ENCODE measurements at places on chromosomes 12 and 14.

DNA sequence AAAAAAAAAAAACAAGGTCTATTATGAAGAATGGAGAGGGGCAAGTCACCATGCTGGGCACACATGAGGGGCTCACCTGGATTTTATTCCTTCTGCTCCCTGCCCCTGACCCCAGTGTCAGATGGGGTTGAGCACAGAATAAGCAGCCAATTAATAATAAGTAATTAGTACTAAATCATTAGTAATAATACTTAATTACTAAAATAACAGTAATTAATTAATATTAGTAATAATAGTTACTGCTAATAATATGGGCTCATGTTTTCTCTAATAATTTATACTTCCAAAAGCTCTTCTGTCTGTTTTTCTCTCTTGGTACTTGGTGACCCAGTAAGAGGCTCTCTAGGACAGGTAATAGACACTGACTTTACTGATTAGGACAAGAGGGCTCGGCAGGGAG, 360.9 kb downstream of the VRK1 start:
- DNase-seq, result no peak

- no peak for DNase-seq
Observed at GRCh38 chr12:96194576-96194889, 358 bp downstream of the ELK3 start.

DNA sequence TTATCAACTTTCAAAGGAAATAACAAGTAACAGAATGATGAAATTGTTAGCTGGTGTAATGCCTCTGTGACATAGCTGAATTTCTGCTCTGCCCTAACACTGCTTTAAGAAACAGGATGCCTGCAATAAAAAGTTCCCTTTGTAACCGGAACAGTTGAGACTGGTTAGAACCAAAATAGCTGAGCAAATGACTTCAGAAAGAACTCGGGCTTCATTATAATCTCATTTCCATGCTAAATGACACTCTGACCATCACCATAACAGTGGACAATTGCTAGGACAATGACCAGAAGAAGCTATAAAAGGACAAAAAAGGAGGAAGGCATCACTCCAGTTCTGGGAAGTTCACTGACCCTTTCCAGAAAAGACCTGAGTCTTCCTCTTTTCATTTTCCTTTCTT, 23.5 kb upstream of the PYGL start:
- no peak for DNase-seq

- DNase-seq, result peak; percentile 39
Observed at GRCh38 chr14:24196071-24197055, 1.1 kb upstream of the TM9SF1 start.

- DNase-seq, result no peak
Observed at GRCh38 chr14:42629553-42629952, 1022.9 kb downstream of the LRFN5 start.

- no peak for DNase-seq
Observed at GRCh38 chr14:101449114-101449513, 112.2 kb upstream of the DIO3 start.

GRCh38 chr14:90696720-90697119, 119.5 kb downstream of the TTC7B start:
- peak; percentile 29 for DNase-seq

DNA sequence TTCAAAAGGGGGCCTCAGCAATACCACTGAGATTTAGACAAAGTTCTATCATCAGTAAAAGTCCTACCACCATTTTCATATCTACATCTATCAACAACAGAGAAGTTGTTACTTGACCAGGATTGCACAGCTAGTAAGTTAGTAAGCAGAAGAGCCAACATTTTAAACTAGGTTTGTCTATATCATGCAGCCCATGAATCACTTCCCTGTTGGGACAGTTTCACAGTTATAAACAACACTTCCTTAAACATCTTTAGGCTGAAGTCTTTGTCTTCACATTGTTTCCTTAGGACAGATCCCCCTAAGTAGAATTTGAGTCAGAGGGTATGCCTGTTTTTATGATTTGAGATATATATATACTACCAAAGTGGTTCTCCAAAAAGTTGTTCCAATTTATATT, 68.5 kb downstream of the DAO start:
- no peak for DNase-seq

- no peak for DNase-seq
Observed at GRCh38 chr14:54105898-54106297, 149.3 kb upstream of the BMP4 start.

DNA sequence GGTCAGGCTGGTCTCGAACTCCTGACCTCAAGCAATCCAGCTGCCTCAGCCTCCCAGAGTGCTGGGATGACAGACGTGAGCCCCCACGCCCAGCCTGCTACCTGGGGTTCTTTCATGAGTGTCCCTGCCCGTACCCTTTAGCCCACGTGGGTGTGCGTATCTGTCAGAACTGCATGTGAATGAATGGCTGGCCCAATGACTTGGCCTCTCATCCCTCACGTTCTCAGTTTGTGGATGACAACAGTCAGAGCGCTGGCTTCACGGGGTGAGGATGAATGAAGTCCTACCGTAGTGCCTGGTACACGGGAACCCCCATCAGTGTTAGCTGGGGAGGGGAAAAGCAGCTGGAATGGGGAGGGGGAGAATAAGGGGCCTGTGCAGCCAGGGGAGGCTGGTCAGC, 16.1 kb upstream of the ZDHHC22 start:
- DNase-seq, result no peak

- DNase-seq, result no peak
Observed at GRCh38 chr14:99879401-99880295, 86.4 kb downstream of the EML1 start.

DNA sequence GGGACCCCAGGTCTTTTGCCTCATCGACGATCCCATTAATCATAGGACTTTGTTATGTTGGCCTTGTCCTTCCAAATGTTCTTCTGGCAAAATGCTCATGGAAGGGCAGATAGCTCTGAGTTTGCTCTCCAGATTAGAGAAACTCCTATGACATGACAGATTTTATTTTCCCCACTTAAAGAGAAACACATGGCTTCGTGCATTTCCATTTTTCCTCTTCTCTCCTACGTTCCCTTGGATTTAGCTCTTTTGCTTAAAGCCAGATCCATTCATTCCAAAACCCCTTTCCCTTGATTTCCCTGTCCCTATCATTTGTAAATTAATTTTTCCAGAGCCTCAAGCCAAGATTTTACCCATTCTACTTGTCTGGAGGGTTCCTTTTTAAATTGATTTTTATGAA, 2.9 kb downstream of the PRIMA1 start:
- no peak for DNase-seq

DNA sequence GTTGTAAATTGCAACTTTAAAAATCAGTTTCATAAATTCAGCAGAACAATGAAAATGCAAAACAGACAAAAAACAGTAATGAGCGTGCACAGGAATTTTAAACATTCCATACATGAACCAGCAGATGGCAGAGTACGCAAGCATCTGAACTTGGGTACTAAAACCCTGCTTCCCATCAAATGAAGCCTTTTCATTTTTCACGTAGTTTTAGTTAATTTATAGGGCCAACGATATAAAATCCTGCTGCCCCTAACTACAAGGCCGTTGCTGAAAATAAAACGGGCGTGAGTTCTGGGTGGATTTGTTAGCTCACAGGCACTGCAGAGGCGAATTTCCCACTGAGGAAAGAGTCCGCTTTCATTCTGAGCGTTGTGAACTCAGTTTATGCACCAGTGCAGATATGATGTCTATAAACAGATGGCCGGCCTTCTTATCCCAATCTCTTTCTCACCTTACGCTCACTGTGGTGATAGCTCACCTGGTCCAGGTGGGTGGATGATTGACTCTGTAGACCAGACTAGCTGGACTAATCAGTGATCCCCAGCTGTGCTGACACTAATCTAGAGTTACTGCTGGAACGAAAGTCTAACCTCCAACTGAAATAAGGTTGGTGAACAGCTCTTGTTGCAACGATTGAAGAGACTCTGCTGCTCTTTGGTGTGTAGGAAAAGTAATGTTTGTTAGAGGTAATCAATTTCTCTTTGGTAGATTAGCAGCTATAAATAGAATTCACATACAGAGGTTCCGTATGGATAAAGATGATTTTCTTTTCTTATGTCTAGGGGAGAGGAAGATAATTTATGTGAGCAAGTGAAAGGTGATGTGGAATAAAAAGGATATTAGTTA, 89.2 kb downstream of the PDZRN4 start:
- DNase-seq, result peak; percentile 41

Measured in endothelial cell of umbilical vein (primary cell).